ENCODE measurements at places on chromosomes 3 and 15. TPM values are rescaled to one million over a fixed set of nuclear protein-coding genes. Genes with fewer than 3 reads are reported as not detected.

DNA sequence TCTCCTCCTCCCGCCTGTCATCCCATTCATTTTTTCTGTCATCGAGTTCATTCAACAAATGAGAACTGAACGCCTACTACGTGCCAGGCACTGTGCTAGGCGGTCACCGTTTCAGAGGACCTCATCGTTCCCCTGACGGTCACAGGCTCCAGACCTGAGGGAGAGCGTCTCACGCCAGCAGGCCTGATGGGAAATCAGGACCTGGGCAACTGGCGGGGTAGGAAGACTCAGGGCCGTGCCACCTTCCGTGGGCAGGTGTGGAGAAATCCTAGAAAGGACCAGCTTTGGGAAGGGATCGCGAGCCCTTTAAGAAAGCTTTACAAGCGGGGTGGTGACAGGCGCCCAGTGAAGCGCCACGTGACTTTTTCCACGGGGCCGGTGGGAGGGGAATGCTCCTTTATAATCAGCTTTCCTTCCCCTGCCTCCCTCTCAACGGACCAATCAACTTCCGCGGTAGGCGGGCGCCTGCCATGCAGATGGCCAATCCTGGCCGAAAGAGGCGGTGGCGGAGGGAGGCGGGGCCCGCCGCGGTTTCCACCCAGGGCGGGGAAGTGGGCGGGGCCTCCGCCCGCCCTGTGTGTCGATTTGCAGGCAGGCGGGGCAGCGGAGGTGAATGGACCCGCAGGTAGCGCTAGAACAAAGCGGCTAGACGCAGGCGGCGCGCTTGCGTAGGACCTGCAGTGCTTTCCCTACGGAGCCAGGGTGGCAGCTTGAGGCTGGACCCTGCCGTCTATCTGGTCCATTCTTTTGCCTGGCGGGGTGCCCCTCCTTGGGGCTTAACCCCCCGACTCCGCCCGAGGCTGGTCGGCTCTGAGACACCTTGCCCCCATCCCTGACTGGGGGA lies 819 bp upstream of the DUSP7 start:
- DNase-seq = peak; percentile 100

GRCh38 chr15:68304589-68305337 lies 27.2 kb downstream of the FEM1B start:
- peak; percentile 62 for DNase-seq

DNA sequence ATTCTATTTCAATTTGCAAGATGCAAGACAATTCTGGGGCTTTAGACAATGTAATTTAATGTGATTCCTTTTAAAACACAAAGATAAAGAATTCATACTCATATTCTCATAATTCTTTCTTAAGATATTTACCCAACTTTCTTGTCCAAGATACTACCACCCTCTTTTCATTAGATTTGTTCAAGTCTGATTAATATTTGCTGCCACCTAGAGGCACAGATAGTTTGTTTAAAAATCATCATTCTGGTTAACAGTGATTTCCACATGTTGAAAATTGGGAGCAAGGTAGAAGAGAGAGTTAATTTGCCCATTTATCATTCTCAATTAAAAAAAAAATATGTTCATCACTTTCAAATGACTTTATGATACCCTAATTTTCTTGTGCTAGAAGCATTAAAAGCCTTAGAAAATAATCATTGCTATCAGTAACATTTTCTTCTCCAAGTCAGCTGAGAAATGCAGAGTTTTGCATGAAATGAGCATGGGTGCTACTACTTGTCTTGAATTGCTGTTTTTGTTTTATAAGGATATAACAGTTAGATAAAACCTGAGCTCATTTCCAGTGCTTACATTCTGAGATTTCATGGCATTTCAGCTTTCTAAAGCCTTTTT lies 11.6 kb downstream of the TAMM41 start:
- DNase-seq = no peak

The CACNA2D3 gene
- 1.1 TPM for polyA plus RNA-seq

GRCh38 chr3:122468896-122469533 lies 45.7 kb downstream of the KPNA1 start:
- no peak for DNase-seq

- no peak for DNase-seq
Measured at GRCh38 chr3:179852142-179852905, 184.4 kb downstream of the PEX5L start.

DNA sequence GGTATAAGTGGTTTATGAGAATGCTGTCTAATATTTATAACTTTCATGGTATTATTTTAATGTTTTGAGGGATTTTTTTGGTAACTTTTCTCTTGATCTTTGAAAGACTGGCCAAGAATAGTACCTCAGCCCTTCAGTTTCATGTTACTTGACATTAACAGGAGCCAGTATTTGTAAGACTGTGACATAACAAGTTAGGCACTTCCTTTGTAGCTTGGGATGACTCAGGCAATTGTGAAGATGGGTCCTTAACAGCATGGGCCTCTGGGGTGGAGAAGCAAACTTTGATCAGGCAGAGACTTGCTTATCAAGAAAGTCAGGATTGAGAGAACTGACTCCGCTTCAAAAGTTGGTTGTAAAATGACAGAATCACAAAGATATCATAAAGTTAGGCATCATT lies 9.5 kb downstream of the LRRC49 start:
- no peak for DNase-seq

DNA sequence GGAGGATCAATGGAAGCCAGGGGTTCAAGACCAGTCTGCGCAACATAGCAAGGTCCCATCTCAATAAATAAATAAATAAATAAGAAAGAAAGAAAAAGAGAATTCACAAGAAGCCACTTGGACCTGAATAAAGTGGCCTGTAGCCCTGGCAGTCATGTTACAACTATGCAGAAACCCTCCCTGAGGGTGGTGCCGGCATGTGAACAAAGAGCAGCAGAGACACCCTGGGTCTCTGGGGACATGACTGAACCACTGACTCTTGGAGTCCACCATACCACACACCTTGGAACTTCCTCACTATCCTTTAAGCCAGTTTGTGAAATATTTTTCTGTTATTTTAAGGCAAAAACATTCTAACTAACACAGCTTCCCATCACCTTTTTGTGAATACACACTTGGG lies 93.0 kb downstream of the MEIS2 start:
- no peak for DNase-seq

The ZNF660 gene
- polyA plus RNA-seq = 0.62 TPM

The FAM107A gene
- 5.7 TPM for polyA plus RNA-seq

GRCh38 chr3:99958222-99958912 lies 140.7 kb downstream of the CMSS1 start:
- no peak for DNase-seq

DNA sequence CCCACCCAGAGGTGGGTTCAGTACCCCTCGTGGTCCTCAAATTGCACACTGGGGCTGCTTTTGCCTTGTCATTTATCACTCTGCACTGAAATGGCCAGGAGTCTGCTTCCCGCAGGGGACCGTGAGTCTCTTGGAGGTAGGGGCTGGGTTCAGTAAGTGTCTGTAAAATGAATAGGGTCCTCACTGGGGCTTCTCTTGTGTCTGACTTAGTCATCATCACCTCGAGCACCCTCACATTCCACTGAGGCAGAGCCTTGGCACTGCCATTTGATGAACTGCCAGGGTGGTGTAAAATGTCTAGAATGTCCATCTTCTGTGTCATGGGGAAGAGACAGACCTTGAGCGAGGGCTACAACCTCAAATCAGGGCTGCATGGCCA lies 61.0 kb upstream of the RYK start:
- DNase-seq = no peak

The PCSK6 gene
- polyA plus RNA-seq = 10.0 TPM

The NPTN gene
- 23.8 TPM for polyA plus RNA-seq

The STRIT1 gene
- polyA plus RNA-seq = not detected

- DNase-seq = no peak
Measured at GRCh38 chr3:33921608-33922007, 123.2 kb downstream of the PDCD6IP start.

- no peak for DNase-seq
Measured at GRCh38 chr15:34769711-34770110, 14.9 kb upstream of the GJD2 start.

DNA sequence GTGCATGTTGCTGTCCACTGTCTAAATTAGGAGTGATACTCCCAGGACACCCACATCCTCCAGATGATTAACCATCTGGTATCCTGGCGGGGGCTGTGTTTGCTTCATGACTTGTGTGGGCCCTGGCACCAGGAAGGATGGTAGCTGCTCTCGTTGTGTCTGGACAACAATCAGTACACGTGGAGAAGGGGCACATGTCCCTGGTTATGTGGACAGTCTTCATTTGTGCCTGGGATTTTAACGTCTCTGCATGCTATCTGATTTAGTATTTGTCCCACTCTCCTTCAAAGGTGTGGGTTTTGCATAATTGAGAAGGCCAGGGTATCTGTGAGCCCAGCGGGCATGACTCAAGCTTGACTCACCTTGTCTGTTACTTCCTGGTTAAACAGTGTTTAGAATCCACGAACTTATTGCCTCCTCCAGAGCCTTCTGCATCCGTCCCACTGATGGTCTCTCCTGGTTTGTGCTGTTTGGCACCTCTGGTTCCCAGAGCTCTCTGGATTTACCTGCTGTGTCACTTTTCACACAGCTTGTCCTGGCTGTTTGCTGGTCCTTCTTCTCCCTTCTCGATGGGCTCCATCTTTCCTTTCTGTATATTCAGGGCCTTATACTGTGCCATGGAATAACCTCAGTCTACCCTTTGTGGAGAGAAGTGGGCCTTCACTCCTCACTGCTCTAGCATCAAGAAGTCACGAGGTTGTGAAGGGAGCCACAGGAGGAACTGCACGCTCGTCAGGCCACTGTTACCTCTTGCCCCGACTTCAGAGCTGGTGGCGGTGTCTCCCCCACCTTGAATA lies 32.5 kb downstream of the ARNT2 start:
- DNase-seq = peak; percentile 32

The CCDC39 gene
- polyA plus RNA-seq = 0.11 TPM

The ATP13A3 gene
- polyA plus RNA-seq = 14.5 TPM

The CLDN1 gene
- polyA plus RNA-seq = 1.3 TPM

GRCh38 chr3:3860235-3860634 lies 61.0 kb downstream of the LRRN1 start:
- DNase-seq = no peak

The SLC6A11 gene
- 0.35 TPM for polyA plus RNA-seq
